CD4-positive, alpha-beta T cell treated with Interleukin-12 subunit alpha and Interleukin-12 subunit beta, for 1 hour (primary cell): ENCODE measurements at places on chromosomes 16 and 17.

DNA sequence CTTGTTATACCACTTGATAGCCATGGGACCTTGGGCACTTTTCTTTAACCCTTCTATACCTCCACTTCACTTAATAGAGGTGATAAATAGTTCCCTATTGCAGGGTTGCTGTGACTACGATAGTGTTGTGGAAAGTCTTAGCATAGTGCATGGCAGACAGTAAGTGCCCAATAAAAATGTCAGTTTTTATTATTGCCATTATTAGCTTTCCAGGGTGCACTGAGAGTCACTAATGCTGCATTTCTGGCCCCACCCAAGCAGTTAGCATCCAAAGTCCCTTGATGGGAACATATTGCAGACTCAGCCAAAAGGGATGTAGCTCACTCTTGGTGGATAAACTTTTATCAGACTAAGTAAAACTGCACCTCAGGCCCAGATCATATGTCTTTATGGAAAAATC is 41.5 kb upstream of the TEKT3 start:
- DNase-seq: no peak

DNA sequence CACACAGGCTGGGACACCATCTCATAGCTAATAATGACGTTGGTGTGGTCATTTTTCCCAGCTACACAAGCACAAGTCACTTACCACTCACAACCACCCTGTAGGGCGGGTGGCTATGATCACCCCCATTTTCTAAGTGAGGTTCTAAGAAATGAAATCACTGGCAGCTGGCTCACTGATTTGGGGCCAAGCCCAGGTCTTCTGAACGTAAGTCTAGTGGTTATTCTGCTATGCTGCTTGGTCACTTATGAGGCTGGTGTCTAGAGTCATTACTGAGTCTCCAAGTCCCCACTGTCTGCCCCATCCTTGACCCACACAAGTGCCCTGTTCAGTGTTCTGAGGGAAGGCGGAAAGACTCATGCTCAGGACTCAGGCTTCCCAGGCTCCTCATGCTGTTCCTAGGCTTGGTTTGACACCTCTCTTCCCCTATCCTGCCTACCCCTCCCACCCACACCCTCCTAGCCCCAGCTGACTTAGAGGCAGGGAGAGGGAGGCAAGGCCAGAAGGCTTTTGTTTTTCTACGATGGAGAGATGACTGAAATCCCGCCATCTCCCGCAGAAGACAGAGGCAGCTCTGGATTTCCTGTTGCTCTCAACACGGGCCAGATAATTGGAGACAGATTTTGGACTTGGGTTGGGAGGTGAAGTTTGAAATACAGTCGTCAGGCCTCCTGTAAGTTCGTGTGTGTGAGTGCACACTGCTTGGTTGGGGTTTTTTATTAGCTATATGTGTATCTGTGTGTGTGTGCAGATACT is 32.2 kb downstream of the FZD2 start:
- DNase-seq: no peak

DNA sequence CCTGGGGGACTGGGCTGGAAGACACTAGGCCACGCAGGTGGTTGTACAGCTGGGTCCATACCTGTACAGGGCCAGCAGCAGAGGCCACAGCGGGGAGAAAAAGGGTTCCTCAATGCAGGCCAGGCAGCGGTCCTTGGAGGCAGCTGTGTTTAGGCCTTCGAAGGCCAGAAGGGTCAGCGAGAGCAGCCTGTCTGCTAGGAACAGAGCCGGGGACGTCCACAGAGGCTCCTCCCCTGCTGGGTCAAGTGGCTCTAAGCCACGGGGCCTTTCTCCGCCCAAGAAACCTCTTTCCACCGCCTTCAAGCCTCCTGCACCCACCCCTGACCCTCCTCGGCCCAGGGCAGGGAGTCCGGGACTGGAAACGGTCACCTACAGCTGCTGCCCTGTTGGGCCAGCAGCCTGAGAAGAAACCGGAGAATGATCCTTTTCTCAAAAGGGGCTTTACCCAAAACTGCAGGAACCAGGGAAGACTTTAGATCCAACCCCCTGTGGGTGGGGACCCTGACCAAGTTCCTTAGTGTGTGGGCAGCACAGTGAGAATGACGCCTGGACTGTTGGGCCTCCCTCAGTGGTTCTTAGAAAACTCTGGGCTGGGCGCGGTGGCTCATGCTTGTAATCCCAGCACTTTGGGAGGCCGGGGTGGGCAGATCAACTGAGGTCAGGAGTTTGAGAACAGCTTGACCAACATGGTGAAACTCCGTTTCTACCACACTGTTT is 8.4 kb upstream of the SPATA2L start:
- DNase-seq: no peak

DNA sequence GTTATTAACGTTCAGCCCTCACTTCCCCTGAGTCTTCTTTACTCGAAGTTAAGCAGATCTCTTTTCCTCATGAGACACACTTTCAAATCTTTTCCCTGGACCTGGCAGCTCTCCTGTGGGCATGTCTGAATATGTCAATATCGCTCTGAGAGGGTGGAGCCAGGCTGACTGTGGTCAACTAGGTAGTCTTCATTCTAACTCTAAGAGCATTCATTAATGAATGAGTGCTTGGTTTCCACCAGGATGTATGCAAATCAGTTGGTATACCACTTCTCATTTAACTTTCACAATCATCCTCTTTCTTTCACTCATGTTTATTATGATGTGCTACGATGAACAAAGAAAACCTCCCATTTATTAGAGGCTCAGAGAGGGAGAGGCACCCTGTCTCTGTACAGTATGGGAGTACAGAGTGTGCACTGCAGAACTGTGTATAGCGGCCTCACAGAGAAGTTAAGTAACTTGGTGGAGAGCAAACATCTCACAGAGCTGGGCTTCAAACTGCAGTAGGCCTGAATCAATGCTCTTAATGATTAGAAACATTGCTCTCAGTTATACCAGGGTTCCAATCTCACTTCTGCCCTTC is 39.9 kb downstream of the OTOA start:
- DNase-seq: no peak

DNA sequence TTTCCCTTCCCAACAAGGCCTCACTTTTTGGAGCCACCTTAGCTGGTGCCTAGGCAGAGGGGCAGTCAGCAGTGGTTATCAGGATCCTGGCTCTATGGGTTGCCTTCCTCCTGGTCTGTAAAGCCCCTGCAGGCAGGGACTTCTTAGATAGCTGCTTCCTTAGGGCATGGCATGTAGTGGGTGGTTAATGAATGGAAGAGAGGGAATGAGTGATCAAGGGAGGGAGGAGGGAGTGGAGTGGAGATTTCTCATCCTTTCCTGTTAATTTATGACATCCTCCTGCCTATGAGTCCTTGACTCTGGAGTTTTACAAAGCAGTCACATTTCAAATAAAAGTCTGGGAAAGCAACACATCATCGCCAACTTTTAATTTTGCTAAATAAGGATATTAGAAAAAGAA is 40.7 kb downstream of the SNX20 start:
- DNase-seq: no peak

DNA sequence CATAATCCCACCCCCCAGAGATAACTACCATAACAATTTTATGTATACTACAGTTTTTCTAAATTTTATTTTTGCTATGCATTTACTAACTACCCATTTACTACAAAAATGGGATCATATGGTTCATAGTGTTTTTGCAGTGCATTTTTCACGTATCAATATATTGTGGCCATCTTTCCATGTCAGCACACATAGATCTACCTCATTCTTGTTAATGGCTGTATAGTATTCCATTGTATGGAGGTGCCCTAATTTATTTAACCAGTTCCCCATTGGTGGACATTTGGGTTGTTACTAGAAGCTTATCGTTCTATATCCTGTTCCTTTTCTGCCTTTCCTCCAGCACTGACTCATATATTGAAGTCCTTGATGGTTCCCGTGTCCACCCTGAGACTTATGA is 22.7 kb downstream of the PROCA1 start:
- no peak for DNase-seq

DNA sequence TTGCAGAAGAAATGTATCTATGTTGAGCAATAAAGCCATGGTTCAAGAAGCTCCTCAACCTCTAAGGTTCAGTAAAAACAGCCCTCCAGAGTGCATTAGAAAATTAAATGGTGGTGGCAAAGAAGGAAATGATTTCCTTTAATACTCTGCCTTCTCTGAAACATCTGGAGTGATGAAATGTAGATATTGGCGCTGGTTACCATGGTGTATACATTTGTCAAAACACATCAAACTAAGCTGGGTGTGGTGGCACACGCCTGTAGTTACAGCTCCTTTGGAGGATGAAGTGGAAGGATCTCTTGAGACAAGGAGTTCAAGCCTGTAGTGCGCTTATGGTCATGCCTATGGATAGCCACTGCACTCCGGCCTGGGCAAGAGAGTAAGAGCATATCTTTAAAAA is 6.0 kb downstream of the CAPNS2 start:
- no peak for DNase-seq

- no peak for DNase-seq
These were observed 183.0 kb downstream of the PRKCA start for GRCh38 chr17:66485309-66485947.

DNA sequence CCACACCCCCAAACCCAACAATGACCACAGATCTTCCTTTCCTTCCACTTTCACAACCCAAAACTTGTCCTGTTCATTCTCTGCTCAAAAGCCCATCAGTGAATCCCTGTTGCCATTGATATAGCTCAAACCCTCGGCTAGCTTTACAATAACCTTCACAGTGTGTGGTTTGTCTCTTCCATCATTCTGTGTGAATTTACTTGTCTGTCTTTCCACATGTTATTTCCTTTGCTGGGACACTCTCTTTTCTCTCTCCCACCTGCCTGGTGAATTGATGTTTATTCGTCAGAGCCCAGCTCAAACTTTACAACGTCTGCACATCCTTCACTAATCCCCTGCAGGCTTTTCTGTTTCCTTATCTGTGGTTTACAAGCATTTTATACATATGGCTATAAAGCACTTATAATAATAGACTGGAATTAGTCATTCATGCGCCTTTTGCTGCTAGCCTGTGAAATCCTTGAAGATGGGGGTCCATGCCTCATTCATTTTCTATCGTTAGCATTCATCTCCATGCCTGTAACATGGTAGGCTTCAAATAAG is 114.4 kb downstream of the CDH13 start:
- DNase-seq: no peak

- no peak for DNase-seq
These were observed 93.2 kb downstream of the CACNG3 start for GRCh38 chr16:24349320-24349719.

DNA sequence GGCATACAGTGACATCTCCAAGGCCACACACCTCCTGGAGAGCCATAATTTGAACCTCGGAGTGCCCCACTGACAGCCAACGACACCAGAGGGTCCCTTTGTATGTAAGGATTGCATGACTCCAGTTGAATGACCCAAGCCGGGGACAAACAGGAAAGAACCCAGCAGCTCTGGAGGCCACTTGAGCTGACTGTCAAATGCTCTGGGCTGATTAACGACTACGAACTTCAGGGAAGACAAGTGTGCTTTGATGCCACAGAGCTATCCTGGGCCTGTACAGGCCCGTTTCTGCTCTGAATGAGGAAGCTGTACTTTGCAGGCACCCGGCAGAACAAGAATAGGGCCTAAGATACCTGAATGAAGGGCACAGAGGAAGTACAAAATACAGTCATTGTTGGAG is 404.6 kb downstream of the SLC39A11 start:
- no peak for DNase-seq

DNA sequence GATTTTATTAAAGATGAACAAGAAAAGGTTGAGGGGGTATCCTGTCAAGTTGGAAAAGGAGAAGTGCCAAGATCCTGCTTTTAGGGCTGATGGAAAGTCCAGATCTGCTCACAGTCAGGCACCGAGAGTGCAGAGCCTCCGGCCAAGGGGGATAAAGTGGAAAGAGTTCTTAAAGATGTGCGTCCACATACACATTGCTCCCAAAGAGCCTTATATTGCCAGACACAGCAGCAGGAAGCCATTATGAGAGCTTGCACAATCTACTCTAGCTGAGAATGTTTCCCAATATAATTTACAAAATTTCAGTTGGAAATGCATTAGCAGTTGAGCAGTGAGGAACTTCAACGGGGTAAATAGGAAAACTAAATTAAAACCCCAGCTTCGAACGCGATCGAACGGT is 95.6 kb downstream of the SALL1 start:
- DNase-seq: no peak

DNA sequence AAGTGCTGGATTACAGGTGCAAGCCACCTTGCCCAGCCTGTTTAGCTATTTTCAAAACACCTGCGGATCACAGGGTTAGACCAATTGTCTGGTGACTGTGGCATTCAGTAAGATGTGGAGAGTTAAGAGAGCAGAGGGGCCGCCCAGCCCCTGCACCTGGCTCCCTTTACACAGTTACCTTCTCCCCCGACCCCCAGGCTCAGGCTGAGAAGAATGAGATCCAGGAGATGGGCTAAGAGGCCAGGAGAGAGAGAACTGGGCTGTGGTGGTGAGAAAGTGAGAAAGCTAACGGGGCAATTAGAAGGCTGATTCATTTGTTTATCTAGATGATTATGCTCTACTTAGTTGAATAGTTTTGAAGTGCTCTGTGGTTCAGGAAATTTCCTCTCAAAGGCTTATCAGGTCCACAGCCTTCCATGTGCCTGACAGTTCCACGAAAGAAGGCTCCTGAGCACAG is 67.8 kb upstream of the AXIN2 start:
- DNase-seq: no peak

GRCh38 chr16:50234771-50235556 is 31.4 kb upstream of the ADCY7 start:
- DNase-seq: no peak

DNA sequence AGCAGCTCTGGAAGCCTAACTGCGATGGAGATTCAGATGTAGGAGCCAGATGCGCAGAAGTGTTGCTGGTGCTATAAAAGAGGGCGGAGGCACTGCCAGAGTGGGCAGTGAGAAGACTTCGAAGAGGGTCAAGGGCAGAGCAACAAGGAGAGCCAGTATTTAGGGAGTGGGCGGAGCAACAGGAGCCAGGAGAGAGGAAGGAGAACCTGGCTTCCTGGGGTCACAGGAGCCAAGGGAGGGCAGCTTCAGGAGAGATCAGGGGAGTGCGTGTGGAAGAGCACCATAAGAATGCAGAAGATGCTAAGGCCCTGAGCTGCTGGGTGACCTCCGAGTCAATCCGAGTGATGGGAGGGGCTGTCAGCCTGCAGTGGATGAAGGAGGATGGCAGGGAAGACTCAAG is 14.4 kb upstream of the MRPS23 start:
- no peak for DNase-seq

GRCh38 chr17:71447644-71448043 is 673.2 kb upstream of the SOX9 start:
- DNase-seq: no peak

DNA sequence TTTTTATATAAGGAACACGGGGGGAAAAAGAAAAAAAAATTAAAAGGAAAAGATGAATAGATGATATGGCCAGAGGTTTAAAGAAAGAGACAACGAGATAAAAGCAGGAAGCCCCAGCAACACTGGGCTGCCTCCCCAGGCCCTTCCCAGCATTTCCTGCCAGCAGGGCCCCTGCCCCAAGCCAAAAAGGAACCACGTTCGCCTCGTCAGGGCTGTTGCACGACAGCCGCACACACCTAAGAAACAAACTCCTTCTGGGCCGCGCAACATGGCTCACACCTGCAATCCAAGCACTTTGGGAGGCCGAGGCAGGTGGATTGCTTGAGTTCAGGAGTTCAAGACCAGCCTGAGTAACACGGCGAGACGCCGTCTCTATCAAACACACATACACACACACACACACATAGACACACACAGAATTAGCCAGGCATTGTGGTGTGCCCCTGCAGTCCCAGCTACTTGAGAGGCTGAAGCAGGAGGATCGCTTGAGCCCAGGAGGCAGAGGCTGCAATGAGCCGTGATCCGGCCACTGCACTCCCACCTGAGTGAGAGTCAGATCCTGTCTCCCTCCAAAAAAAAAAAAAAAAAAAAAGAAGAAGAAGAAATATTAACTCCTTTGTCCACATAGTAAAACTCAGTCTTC is 83.0 kb downstream of the ANKRD11 start:
- DNase-seq: peak; percentile 21

GRCh38 chr17:27873746-27874145 is 19.4 kb downstream of the LYRM9 start:
- no peak for DNase-seq
